Right cardiac atrium (tissue), 5 donors: ENCODE measurements at places on chromosomes 5 and 9.

DNA sequence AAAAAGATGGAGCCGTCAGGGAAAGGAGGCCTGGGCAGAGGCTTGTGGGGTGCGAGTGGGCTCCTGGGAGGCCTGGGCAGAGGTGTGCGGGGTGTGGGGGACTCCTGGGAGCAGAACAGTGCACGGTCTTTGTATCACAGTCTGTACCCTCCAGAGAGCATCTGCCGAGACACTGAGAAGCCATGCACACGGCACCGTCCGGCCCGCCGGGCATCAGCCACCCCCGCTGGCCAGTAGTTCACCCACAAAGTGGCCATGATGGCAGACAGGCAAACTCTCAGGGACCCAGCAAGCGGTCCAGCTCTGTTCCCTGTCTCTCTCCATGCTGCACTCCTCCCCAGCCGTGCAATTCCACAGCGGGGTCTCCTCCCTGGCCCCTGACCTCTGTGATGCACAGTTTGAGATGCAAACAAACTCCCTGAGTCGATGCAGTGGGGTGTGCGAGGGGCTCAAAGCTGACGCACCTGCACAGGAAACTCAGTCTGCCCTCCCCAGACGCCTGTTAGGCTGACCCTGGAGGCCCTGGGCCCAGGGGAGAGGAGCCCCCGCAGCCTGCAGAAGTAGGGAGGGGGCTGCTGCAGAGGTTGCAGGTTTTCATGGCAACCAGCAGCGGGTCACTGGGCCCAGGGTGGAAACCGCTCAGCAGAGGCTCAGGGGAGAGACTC is 9.1 kb upstream of the GPSM1 start:
- peak; percentile 18 for DNase-seq

GRCh38 chr9:130630506-130631330 is 33.7 kb upstream of the PRDM12 start:
- DNase-seq = peak; percentile 86

GRCh38 chr5:123262216-123262823 is 160.9 kb downstream of the CEP120 start:
- no peak for DNase-seq

DNA sequence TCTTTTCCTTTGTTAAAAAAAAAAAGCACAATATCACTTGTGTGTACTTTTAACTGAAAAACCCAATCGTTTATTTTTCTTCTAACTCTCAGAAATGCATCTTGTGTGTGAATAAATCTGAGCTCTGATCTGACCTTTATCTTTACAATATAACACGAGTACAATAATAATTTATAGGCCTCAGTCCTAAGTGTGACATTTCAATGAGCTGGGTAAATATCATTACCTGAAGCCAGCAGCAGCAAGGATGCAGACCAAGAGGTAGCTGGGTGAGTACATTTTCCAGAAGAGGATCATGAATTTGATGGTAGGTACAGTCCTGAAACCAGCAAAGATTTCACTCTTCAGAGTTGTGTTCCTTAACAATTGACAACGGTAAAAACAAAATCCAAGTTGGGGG is 264.0 kb upstream of the KIF2A start:
- DNase-seq = no peak

- DNase-seq = no peak
Measured at GRCh38 chr5:40221796-40222195, 457.9 kb upstream of the PTGER4 start.

GRCh38 chr9:136326761-136327303 is 507 bp upstream of the GPSM1 start:
- DNase-seq = no peak

GRCh38 chr5:142908659-142909058 is 138.5 kb downstream of the ARHGAP26 start:
- DNase-seq = no peak

DNA sequence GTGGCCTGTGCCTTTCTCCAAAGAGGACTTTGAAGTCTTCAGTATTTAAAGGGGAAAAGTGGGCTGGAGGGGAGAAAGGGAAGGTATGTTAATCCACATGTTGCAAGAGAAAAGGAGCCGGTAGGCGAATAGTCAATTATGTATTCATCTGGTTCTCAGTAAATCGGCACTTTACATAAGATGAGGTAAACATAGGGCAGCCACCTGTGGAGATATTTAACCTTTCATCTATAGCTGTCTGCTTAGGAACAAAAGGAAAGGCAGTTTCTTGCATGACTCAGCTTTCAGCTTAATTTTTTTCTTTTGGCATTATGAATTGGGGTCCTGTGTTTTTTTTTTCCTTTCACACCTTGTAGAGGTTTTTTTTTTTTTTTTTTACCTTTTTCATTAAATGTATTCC is 42.2 kb downstream of the FGD3 start:
- no peak for DNase-seq

GRCh38 chr9:136683755-136684154 is 3.5 kb downstream of the AGPAT2 start:
- no peak for DNase-seq

GRCh38 chr5:10138395-10139057 is 111.2 kb downstream of the ATPSCKMT start:
- DNase-seq = no peak

- no peak for DNase-seq
Measured at GRCh38 chr5:54383941-54384340, 71.6 kb upstream of the HSPB3 start.

- DNase-seq = no peak
Measured at GRCh38 chr5:134813407-134813806, 32.4 kb upstream of the C5orf24 start.

- DNase-seq = no peak
Measured at GRCh38 chr9:37499297-37499696, 13.5 kb downstream of the POLR1E start.

DNA sequence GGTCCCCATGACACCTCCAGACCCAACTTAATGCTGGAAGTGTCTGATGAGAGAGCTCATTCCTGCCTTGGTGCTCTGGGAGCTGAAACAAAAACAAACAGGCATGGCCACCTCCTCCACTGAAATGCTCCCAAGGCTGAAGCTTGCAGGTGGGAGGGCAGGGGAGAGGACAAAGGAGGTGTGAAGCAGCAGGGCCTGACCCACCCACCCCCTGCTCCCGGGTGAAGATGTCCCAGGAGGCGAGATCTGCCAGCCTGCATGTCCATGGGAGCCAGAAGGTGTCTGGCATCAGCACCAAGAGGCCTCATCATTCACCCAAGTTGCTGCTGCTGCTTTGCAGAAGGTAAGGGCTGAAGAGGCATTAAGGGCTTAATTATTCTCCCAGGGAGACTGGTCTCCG is 4.2 kb upstream of the CCIN start:
- no peak for DNase-seq

DNA sequence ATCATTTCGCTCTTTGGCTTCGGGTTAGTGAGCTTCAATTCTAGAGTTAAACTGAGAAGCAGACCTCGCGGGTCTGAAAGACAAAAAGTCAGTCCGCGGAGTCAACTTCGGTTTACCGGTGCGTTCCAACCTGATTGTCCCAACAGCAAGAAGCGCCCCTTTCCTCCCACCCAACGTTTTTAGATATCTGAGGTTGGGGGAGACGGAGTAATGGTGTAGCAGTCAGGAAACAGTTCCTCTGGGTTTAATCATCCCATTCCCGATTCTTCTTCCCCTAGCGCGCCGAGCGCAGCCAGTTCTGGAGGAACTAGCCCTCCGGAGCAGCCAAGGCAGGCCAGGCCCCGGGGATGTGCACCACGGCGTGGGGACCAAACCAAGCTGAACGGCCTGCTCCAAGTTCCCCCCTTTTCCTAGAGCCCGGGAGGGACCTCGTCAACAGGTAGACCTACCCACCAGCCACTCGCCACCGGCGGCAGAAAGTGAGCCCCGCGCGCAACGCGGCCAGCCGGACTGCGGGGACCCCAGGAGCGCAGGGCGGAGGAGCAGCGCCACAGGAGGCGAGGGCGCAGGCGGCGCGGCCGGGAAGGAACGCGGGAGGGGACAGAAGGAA is 622 bp upstream of the ISL1 start:
- DNase-seq = peak; percentile 39

DNA sequence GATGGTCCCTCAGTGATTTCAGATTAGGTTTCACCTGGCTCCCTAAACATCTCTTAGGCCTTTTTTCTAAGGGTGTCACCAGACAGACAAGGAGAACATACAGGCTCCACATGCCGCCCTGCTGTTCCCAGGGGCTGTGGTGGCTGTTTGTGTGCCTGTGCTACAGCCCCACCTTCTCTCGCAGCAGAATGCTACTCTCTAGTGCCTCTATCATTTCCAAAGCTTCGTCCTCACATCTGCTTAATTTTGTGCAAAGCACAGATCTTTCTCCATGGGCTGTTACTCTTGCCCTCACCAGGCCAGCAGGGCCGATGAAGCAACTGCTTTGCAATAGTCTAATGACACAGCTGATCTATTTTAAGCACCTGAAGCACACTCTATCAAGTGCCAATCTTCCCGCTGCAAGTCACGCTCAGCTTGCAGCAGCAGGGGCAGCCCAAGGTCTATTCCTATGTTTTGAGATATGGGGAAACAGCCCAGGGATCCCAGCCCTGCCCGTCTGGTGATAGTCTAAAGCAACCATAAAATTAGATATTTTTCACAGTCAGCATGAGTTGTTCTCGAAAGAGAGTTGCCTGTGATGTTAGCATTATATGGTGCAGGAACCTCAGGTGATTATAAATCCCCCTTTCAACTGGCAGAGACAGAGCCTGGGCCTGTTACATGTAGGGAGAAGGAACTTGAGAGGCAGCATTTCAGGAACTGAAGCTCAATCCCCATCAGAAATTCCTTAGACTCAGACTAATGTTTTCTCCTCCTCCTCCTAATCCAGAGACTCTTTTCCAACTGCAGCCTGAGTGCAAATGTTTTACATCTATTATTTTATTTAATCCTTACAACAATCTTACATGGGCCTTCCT is 12.7 kb downstream of the ABLIM3 start:
- peak; percentile 79 for DNase-seq

GRCh38 chr5:147464211-147464610 is 45.7 kb downstream of the DPYSL3 start:
- DNase-seq = no peak

DNA sequence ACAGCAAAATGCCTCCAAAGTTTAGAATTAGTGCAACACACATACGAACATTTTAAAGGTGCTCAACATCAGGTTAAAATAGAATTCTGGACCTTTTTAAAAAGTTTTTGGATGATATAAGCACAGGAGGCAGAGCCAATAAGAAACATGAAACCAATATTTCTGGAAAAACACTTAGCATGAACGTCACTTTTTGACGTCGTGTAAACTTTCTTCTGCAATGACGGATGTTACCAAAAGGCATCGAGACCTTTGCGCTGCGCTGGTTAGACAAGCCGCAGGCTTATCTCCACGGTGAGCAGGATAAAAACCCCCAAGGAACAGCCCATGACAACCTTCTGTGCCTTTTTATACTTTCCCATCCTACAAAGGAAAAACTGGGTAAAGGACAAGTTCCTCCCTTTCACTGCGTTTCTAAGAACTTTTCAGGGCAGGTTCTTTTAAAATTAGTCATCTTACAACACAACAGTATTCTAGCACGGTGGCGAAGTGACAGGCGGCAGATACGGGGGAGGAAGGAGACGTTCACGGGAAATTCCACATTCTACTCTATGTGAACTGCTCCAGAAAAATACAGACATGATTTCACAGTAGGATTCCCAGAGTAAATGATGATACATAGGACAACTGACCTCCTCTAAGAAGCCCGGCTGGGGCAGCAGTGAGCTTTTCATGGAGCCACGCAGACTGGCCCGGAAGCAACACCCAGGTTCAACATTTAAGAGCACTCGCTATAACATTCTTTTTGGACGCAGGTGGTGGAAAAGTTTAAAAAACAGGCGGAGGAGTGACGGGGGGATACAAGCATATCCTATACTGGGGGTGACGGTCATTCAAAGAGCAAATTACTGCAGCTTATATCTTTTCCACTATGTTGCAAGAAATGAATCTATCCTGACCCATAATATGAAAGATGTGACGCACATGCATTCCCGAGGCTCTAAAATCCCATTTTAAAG is 52.4 kb downstream of the USP20 start:
- DNase-seq = no peak

DNA sequence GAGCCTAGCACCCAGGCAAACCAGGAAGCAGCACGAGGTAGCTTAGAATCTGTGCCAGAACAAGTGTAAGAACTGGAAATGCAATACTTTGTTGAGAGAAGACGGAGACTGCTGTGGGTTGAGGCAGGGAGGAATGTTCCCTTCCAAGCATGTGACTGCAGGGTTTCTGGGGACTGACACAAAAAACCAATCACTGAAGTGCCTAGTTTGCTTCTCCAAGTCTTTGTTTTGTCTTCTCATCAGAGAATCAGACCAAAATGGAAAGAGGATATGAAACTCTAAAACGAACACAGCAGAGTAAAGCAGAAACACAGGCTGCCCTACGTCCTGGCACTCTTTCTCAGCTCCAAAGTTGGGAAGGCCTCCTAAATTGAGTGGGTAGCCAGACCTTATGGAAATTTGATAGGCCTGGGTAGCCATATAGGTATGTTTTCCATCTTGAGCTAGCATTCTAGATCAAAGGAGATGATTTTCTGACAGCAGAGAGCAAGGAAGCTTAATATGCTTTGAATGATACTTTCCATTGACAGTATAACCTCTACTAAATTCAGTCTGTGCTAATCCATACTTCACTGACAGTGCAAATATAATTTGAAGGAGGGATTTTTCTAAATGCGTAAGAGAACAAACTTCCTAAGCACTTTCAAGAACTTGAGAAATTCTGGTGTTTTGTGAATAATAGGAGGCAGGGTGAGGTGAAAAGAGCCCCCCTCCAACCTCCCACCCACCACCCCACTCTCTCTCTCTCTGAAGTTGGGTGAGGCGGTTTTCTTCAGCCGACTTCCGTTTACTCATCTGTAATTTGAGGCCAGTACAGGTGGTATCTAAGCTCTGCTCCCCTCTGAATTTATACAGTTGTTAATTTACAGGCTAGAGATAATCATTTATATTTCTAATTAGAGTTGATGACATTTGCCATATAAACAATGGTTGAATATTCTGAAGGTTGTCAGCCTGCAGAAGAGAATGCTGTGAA is 5.5 kb downstream of the ADRB2 start:
- no peak for DNase-seq

- DNase-seq = peak; percentile 63
Measured at GRCh38 chr9:136141682-136142413, 23.2 kb upstream of the TMEM250 start.

- no peak for DNase-seq
Measured at GRCh38 chr5:139068494-139069151, 129.5 kb downstream of the SIL1 start.

DNA sequence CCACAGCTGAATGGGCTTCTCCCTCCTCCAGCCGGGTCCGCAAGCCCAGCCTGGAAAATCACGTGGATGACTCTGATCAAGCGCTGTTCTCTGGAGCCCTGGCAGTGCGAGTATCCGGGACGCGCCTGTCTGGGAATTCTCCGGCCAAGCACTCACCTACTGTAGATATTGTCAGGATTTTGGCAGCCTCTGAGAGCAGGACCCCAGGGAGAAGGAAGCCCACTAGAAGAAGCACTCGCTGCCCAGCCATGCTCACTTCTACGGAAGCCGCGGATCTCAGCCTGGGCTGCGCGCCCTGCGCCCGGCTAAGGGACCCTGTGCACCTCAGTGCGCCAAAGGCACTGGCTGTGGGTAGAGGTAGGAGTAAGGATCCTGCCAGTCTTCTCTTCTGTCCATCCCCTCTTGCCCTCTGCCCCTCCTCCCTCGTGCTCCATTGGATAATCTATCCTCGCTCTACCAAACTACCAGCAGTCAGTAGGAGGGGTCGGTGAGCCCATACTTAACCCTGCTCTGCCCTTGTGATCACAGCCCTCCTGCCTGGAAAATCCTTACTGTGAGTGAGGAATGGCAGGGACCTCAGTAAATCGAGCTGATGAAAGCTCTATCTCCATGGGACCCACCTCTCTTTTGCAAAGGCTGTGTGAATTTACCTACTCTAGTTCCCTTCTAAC is at the start of gene UGT3A2:
Gene UGT3A2 (minus strand): TSS at position 343 of the 671 bp plus-strand sequence. CDS start 93 bp downstream, at position 250.
- DNase-seq = no peak

GRCh38 chr5:54742417-54742891 is 224.9 kb downstream of the SNX18 start:
- no peak for DNase-seq

GRCh38 chr9:121823451-121824169 is 172.2 kb downstream of the DAB2IP start:
- DNase-seq = no peak
